Inflammatory macrophage (primary cell): ENCODE measurements at places on chromosomes 7 and 10.

DNA sequence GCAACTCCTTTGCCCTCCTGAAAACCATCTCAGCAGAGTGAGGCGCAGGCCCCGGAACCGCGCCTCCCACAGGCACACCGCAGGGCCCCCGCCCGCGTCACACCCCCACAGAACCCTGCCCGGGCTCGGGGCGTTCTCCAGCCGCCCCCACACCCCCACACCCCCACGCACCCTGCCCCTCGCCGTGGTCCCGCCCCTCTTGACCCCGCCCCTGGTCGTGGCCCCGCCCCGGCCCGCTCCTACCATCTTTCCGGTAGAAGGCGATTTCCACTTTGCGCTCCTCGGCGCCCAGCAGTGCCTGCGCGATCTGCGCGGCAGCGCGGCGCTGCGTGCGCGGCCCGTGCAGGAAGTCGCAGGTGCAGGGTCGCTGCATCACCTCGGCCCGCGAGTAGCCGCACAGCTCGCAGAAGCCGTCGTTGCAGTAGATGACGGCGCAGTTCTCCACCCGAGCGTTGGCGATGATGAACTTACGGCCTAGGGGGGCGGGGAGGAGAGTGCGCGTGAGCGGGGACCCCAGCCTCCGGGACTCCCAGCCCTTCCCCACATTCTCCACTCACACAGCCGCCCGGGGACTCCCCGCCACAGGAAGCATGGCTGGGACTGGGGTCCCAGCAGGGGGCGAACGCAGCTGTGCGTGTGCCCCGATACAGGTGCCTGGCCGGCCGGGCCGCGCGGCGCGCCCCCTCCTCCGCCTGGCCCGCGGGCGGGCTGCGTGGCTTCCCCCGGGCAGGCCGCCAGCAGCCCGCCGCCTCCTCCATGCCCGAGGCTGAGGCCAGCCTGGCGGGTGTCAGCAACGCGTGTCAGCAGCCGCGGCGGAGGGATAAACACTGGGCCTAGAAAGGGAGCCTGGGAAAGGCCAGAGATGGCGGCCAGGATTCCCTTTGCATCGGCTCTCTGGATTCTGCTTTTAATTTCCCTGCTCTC is 3.4 kb downstream of the KCNH2 start:
- DNase-seq: no peak

GRCh38 chr7:33130184-33130583 is 820 bp downstream of the BBS9 start:
- no peak for DNase-seq

- DNase-seq: no peak
Observed at GRCh38 chr10:118139321-118139720, 92.6 kb upstream of the RAB11FIP2 start.

GRCh38 chr7:37007268-37007667 is 283.0 kb upstream of the AOAH start:
- no peak for DNase-seq

GRCh38 chr7:39033885-39034624 is 56.3 kb downstream of the POU6F2 start:
- DNase-seq: no peak

GRCh38 chr10:66755474-66755873 is 170.4 kb upstream of the LRRTM3 start:
- no peak for DNase-seq

GRCh38 chr10:93173967-93174845 is 100.5 kb downstream of the CYP26A1 start:
- DNase-seq: no peak

- DNase-seq: no peak
Observed at GRCh38 chr7:98662289-98662688, 45.2 kb downstream of the NPTX2 start.

GRCh38 chr10:12589291-12589690 is 239.9 kb downstream of the CAMK1D start:
- DNase-seq: no peak

- no peak for DNase-seq
Observed at GRCh38 chr7:84665339-84665738, 470.8 kb upstream of the SEMA3A start.

GRCh38 chr10:45589009-45589408 is 83.6 kb downstream of the ZFAND4 start:
- no peak for DNase-seq

- DNase-seq: no peak
Observed at GRCh38 chr7:132526111-132526740, 50.0 kb downstream of the PLXNA4 start.

DNA sequence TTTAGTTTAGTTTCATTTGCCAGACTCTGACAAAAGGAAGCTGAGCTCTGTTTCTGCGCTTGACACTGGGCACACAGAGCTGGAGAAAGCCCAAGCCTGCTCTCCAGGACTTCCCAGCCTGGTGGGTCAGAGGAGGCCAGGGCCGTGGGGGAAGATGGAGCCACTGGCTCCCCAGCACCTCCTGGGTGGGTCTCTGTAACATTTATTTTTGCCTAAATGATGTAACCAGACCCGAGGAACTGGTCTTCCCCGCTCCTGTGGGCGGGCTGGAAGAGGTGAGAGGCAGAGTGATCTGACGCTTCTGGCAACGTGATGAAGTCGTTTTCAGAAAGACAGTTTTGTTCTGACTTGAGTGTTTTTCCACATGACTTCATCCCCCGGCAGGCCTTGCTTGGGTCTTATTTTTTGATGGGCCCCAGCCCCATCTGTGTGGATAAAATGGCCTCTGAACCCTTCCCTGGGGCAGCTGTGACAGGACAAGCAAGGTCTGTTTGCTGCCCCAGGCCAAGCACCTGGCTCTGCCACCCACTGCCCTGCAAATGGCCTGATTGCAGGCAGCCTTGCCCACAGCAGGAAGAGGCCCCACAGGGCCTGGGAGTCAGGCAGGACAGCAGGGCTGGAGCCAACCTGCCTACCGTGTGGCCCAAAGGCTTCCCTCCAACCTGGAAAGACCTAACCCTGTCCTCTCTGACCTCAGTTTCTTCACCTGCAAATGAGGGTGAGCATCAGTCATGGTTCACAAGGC is 304.9 kb upstream of the ZMIZ1 start:
- peak; percentile 81 for DNase-seq

GRCh38 chr10:132364594-132364970 is 32.4 kb upstream of the PWWP2B start:
- DNase-seq: no peak

- no peak for DNase-seq
Observed at GRCh38 chr7:152661479-152661878, 14.5 kb downstream of the XRCC2 start.

GRCh38 chr7:31785101-31785500 is 98.1 kb downstream of the PPP1R17 start:
- DNase-seq: no peak

DNA sequence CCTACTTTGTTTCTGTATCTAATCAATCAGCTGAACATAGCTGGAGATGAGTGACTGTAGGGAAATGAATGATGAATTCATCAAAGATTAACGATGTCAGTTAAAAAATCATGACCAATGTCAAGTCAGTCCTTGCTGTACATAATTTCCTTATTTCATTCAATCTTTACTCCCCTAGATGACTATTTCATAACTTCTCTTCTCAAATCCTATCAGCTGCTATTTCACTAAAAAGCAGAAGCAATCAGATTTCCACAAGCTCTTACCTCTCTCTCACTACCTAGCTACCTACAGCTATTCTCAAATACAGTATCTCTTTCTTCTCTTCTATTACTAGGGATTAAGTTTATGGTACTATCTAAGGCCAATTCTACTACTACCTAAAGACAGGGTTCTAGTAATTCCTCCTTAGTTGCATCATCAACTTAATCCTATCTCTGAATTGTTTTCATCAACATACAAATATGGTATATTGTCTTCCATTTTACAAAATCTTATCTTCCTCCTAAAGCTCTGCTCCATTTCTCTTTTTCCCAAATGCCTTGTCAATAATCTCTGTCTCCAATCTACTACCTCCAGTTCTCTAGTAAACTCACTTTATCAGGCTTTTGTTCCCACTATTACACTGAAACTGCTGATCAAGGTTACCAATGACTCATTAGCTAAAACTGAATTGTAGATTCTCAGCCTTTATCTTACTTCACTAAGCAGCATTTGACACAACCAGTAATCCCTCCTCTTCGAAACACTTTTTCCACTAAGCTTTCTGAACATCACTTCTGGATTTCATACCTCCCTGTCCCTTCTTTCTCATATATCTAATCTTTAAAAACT is 28.4 kb downstream of the JMJD1C start:
- no peak for DNase-seq

- DNase-seq: no peak
Observed at GRCh38 chr10:63530409-63530808, 9.2 kb downstream of the REEP3 start.

GRCh38 chr10:68167586-68168189 is 58.4 kb downstream of the MYPN start:
- DNase-seq: peak; percentile 19

- no peak for DNase-seq
Observed at GRCh38 chr7:76282344-76283253, 19.9 kb upstream of the HSPB1 start.
